ENCODE measurements at places on chromosomes 6 and 20.

GRCh38 chr20:57225197-57225733 lies 41.2 kb downstream of the BMP7 start:
- DNase-seq: no peak

GRCh38 chr6:43517505-43518357 lies 842 bp downstream of the POLR1C start:
- no peak for DNase-seq

- DNase-seq: peak; percentile 60
These were observed 237.8 kb downstream of the LY86 start for GRCh38 chr6:6826095-6826901.

- DNase-seq: no peak
These were observed 3.1 kb upstream of the POU3F2 start for GRCh38 chr6:98831057-98831958.

- DNase-seq: no peak
These were observed 58.8 kb downstream of the SAMD5 start for GRCh38 chr6:147567141-147567805.

DNA sequence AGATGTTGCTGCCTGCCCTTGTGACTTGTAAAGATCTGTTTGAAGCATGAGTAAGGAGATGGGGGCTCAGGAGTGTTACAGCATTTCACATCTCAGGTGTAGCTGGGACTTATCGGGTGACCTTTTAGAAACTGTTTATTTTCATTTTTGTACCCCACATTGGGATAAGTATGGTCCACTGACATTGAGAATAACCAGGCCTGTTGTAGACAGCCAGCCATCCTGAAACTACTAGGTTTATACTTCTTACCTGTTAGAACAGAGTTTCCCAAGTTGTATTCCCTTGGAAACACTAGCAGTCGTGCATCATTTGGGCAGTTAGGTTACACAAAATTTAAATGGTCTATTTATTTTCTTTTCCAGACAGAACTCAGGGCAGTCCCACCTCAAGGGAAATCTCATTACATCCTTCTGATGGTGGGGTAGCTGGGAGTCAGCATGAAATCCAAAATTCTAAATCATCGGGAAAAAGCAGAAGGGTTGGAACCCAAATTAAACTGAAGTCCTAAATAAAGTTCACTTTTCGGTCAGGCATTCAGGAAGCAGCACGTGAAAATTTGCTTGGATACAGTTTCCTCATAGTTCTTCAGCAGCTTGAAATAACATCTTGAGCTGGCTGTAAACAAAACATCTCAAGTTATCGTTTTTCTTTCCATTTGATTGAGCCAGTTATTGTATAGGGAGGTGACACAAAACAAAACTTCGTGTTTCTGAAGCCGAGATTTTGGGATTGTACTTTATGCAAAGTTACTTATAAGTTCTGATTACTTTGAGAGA lies 30.5 kb downstream of the FOXO3 start:
- no peak for DNase-seq

GRCh38 chr20:63858393-63859165 lies 2.7 kb upstream of the ABHD16B start:
- no peak for DNase-seq

- no peak for DNase-seq
These were observed 78.1 kb upstream of the CD93 start for GRCh38 chr20:23164176-23164601.

DNA sequence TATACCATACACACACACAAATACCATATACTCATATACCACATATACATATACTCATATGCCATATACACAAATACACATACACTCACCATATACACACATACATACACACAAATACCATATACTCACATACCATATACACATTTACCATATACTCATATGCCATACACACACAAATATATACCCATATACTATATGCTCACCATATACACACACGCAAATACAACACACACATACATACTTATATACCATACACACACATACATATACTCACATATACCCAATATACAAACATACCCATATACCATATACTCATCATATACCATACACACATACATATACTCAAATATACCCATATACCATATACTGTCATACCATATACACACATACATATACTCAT lies 99.2 kb downstream of the ZMYND8 start:
- no peak for DNase-seq

DNA sequence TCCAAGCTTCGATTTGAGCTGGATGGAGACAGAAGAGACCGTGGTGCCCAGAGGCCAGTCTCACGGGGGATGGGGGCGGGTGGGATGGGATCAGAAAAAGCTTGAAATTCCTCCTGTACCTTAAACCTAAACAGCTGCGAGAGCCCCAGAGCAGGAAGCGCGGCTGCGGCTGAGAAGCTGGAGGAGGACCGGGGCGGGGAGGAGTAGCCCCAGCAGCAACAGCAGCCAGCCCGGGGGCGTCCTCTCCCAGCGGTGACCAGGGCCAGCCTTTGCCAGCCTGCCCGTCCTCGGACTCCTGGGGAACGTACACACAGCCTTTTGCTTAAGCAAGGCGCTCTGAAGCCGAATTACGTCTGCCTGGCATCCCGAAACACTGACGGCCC lies 17.4 kb upstream of the PRDM13 start:
- DNase-seq: peak; percentile 38

DNA sequence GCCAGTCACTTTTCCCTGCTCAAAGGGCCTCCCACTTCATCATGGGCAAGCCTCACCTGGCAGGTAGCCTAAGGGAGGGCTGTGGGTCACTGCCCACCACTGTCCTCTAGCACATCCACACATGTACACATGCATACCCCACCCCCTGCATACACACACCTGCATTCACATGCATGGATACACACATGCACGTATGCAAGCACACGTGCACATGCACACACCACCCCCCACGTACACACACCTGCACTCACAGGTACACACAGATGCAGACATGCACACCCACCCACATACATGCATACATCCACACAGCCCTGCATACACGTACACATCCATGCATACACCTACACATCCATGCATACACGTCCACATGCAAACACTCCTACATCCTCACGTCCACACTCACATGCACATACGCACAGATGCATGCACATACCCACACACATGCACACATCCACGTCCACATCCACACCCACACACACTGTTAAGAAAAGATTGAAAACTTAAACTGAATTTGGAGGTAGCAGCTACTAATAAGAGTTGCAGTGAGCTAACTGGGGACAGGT lies 14.0 kb upstream of the EXOC2 start:
- DNase-seq: no peak

- no peak for DNase-seq
These were observed 30.9 kb upstream of the RPP40 start for GRCh38 chr6:5034736-5035135.

DNA sequence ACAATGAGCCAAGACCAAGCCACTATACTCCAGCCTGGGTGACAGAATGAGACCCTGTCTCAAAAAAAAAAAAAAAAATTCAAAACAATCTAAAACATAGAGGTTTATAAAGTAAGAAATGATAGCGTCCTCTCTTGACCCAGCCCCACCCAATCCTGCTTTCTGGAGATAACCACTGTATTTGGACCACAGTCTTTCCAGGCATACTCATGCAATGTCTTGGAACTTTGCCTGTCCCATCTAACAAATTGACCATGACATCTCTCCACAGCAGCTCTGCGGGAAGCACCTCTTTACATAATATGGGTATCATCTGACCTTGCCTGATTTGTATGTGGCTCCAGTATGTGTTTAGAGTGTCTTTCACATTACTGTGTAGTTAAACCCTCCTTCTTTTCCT lies 9.1 kb upstream of the SHLD1 start:
- DNase-seq: peak; percentile 41

DNA sequence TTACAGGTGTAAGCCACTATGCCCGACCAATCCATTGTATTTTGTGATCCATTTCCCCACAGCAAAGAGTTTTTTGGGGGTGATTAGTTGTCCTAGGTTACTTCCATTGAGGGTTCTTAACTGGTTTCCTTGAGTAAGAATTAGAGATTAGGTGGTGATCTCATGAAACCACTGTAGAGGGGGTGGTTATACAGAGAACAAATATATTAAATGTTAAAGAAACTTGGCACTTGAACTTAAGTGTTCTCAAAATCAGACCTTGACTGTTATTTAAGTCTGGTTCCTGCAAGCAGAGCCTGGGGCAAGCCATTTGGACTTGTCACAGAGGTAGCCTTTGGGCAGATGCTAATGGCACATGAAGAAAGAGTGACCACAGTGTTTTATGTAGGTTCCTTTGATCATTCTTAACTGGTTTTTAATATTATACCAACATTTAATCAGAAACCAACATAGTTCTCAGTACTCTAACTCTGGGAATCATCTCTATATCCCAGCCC lies 288.5 kb downstream of the SOX4 start:
- no peak for DNase-seq

DNA sequence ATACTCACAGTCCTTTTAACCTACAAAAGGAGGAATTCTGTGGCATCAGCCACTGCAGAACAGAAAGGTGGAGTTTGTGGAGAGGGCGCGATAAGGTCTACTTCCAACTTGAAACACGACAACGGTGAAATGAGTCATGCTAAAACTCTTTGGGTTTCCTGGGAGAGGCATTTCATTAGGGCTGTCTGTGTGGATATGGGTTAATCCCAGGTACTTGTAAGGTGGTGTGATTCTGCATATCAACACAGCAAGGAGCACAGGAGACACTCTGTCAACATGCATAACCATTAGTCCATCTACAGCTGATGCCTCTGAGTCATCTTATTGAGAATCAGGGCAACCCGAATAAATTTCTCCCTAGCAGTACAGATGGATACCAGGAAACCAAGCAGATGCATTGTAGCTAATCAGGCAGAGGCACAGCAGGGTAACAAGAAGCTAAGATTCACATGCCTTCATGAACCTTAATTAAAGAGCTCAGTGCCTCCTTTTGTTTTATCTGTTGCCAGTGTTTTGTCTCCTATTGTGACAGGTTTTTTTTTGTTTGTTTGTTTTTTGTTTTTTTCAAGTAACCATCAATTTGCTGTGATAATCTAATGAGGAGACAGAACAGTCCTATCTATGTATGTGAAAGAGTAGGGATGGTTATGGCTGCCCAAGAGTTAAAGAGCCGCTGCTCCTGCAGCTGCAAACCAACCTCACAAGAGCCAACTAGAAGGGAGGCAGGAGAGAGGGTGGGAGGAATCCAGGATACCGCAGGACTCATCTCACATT lies 315.8 kb upstream of the SOX4 start:
- no peak for DNase-seq

GRCh38 chr6:26224940-26225847 lies 138.0 kb downstream of the HFE start:
- DNase-seq: peak; percentile 31

DNA sequence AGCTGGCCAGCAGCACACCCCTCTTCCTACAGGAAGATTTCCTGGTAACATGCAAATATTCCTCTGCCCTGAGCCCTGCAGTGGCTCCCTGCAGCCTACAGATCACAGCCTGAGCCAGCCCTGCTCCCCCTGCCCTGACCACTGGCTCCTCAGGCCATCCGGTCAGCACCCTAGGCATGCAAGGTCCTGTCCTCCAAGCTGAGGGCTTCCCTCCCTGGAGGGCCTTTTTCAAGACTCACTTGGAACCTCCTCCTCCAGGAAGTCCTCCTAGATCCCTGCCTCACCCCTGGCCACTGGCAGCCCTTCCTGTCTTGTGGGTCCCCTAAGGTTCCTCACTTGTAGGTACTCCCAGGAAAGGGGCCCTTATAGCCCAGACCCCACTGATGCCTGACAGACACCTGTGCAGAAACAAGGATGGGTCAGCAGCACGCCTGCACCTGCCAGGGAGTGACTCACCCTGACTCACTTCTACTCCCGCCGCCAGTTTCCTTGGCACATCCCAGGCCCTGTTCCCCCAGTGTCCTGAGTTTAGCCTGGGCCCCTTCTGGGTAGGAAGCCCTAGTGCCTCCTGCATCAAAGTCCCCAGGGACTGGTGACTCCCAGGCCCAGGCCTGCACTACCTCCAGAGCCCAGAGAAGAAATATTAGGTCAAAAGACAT lies 3.2 kb downstream of the SLC4A11 start:
- DNase-seq: no peak

DNA sequence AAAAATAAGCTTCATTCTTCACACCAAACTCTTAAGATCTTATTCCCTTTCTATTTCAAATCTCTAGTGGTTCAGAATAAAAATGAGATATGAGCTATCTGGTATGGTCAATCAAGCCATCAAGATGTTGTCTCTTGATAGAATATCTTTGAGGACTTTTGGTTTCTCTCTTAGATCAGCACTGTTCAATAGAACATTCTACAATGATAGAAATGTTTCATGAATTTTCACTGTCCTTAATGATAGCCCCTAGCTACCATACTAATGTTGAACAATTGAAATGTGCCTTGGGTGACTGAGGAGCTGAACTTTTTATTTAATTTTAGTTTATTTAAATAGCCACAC lies 24.1 kb upstream of the HINT3 start:
- DNase-seq: no peak

- DNase-seq: no peak
These were observed 518.0 kb downstream of the RFPL4B start for GRCh38 chr6:112865131-112865530.

DNA sequence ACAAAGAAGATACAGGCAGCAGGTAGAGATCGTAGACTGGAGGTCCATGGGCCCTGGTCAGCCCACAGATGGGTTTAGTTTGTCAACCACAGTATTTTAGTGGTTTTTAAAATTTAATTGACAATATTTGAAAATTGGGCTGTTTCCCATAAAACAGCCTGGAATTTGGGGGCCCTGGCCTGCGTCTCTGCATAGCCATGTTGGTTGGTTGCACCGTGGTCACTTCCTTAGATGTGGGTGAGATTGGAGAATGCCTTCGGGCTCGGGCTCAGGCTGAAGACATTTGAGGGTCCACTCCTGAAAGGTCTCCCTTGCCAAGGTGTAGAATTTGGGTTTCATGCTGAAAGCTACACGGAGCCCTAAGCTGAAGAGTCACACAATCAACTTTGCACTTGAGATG lies 7.7 kb downstream of the DUSP22 start:
- no peak for DNase-seq

GRCh38 chr20:4893709-4894108 lies 107.6 kb downstream of the SLC23A2 start:
- no peak for DNase-seq

- DNase-seq: peak; percentile 54
These were observed 11.6 kb upstream of the ASCC3 start for GRCh38 chr6:100892693-100893092.

DNA sequence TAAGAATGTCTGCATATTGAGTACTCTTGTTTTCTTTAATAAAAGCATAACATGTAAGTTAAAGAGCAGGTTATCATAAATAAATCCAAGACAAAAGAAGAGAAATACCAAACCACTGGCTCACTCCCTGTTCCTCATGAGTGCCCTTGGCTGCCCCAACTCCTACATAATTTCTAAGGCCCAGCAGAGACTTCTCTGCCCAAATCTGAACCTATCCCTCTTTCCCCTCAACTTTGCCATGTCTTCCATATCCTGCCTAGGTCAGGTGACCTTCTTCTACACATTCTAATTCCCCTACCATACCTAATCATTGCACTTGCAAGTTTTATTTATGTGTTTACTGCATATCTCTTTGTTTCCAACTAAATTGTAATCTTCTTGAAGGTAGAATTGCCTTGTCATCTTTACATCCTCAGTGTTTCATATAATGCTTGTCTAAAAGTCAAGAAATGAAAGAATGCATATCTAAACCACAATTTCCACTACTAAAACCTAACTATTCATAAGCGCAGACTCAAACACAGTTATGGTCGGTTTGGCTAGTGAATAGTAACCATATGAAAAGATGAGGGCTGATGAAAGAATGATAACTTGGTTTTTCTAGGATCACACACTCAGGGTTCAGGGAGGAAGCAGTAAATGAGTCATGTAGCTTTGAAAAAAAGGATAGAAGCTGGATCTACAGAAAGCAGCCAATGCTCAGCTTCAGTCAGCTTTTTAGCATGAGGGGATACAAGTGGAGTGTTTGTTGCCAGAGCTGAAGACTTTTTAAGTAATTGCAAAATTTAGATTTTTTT lies 53.3 kb upstream of the EYA4 start:
- DNase-seq: no peak

Data from AG20443 (cell line).